ENCODE measurements at places on chromosomes 6 and 20. TPM values are rescaled to one million over a fixed set of nuclear protein-coding genes. Genes with fewer than 3 reads are reported as not detected.

Gene KCNK17
- not detected for total RNA-seq

Gene TGM3
- total RNA-seq = not detected

Gene MEP1A
- total RNA-seq = not detected

Gene UBD
- total RNA-seq = 7.5 TPM

All from vein endothelial cell (primary cell).